ENCODE measurements at places on chromosomes 12 and 14. TPM values are rescaled to one million over a fixed set of nuclear protein-coding genes. Genes with fewer than 3 reads are reported as not detected.

DNA sequence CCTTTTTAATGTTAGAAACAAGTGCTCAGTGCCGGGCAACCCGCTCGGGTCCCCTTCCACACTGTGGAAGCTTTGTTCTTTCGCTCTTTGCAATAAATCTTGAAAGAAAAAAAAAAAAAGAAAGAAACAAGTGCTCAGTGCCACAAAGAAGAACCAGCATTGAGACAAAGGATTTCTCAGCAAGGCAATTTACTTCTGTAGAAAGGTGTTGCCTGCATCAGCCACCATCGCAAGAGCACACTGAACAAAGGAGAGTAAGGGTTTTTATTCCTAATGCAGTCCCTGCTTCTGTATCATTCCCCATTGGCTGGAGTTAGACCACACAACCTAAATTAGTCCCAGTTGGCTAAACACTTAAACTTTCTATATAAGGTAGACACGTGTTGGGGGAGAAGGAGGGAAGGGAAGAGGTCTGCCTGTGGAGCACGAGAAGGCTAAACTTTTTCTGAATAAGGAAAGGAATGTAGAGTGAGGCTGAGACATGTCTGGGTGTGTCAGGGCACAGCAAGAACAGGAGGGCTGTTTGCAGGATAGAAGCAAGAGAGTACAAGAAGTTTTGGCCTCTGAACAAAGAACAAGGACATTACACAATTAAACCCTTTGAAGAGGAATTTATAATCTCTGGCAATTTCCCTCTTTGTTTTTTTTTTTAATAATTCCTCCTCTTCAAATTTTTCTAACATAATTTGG lies 21.4 kb downstream of the KLRF2 start:
- no peak for DNase-seq

DNA sequence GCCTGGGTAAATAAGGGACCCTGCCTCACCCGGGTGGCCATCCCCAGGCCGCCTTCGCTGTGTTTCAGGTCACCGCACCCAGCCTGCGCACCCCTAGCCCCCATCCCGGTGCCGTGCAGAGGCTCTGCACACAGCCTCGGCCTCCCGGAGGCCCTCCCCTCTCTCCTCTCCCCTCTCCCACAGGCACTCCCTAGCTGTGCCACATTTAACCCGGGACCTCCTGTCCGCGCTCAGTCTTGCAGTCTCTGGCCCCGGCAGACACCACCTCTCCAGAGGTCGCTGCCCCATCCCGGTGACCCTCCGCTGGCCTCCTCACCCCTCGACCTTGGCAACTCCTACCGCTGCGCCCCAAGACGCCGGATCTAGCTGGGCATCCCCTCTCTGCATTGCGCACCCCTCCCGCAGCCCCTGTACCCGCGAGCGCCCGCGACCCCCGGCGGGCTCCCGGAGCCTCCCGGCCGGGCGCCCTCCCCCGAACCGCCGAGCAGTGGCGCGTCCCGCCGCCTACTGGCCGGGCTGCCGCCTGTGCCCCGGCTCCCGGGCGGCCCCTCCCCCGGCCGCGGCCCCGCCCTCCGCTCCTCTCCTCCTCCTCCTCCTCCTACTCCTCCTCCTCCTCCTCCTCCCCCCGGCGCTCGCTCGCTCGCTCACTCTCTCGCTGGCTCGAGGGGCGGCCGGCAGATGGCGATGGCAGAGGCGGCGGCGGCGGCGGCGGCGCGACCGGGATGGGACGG lies 120.7 kb downstream of the AACS start:
- no peak for DNase-seq

DNA sequence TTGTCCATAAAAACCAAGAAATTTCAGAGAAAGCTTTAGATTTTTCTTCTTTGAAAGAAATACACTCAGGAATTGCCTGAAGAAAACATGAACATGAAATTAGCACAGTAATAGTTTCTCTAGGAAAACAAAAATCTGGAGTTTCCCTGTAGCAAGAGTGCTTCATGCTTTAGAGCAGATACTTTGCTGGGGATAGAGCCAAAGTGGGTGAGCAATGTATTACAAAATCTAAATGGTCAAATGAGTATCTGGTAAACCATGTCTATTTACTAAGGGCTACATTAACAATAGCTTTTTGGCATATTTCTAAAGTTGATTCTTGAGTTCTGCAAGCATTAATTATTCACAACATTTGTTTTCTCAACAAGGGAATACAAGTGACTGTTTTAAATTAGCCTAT lies 26.2 kb downstream of the AVPR1A start:
- DNase-seq: no peak

GRCh38 chr14:38339696-38340095 lies 83.8 kb upstream of the CLEC14A start:
- DNase-seq: no peak

- DNase-seq: no peak
Measured at GRCh38 chr14:73403181-73403752, 55.1 kb downstream of the NUMB start.

- DNase-seq: no peak
Measured at GRCh38 chr14:89194376-89194775, 222.7 kb downstream of the FOXN3 start.

The SELPLG gene
- 2.2 TPM for total RNA-seq

DNA sequence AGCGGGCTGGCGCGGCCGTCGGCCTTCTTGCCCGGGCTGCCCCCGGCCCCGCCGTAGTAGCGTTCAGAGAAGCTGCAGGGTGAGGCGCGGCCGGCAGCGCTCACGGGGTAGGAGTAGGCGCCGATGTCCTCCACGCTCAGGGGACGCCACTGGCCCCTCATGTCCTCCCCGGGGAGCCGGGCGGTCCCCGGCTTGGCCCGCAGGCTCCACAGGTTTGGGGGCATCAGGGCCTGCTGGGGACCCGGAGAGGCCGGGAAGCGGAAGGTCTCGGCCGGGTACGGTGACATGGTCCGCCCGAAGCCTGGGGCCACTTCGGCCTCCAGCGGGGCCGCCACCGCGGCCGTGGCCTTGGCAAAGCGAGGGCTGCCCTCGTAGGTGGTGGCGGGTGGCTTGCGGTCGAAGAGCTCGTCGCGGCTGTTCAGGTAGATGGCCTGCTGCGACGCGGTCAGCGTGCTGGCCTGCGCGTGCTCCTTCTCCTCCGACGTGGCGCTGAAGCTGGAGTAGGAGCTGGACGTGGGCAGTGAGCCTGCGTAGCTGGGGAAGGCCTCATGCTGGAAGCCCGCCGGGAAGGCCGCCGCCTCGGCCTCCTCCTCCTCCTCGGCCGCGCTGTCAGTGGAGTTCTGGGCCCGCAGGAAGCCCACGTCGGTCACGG lies 48.7 kb downstream of the BEGAIN start:
- peak; percentile 16 for DNase-seq

The ACSM4 gene
- not detected for total RNA-seq

The HOXC5 gene
- total RNA-seq: not detected

- DNase-seq: peak; percentile 13
Measured at GRCh38 chr12:62191491-62192179, 68.6 kb upstream of the USP15 start.

GRCh38 chr12:103169-103981 lies 36.8 kb downstream of the IQSEC3 start:
- DNase-seq: no peak

GRCh38 chr14:94701861-94702370 lies 68.0 kb downstream of the GSC start:
- no peak for DNase-seq

GRCh38 chr12:89390802-89391673 lies 38.7 kb upstream of the DUSP6 start:
- no peak for DNase-seq

GRCh38 chr14:74579447-74580274 lies 32.4 kb downstream of the LTBP2 start:
- no peak for DNase-seq

DNA sequence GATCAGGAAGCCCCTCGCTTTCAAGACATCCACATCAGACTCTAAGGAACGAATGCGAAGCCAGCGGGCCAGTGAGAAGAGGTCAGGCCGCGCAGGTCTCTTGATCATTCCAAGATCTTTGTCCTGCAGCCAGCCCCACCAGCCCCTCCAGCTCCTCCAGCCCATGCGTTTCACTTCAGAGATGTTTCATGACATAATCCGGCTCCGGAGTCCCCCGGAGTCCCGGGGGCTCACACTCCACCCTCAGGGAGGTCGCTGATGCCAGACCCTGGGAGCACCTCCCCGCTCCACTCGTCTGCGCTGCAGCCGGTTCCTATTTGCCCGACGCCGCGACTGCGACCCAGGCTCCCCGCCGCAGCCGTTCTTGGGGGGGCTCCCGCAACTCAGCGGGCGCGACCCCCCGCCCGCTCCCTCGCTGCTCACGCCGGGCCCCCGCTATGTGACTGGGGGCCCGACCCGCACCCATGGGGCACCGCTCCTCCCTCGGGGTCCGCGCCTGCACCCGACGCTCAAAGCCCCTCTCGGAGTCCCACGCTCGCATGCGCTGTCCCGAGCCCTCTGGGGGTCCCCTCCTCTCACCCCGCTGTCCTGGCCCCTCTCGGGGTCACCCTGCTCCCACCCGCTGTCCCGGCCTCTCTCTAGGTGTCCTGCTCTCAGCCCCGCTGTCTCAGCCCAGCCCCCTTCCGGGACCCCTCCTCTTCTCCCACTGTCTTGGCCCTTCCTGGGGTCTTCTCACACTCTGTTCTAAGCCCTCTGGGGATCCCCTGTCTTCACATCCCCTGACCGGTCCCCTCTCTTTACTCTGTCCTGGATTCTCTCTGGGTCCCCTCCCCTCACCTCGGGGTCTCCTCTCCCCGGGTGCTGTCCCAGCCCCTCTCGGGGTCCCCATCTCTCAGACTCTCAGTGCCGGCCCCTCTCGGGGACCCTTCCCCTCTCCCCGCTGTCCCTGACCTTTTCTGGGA lies 1.1 kb downstream of the TAOK3 start:
- DNase-seq: peak; percentile 24

- DNase-seq: no peak
Measured at GRCh38 chr12:99278899-99279298, 368.7 kb upstream of the GARIN6 start.

DNA sequence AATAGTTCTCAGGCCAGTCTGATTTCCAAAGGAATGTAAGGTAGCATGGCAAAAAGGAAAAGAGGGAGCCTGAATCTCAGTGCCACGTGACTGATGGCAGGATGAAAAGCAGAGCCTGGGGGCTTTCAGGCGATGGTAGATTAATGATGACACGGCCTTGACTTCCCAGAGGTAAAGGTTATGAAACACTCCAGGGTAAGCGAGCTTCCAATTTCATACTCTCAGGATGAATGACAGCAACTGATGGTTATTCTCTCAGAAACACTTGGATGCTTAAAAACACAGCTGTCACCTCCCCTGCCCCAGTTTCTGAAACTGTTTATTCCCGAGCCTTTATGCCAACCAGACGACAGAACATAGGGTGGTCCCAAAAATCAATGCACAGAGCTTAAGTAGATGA lies 28.8 kb downstream of the GDF11 start:
- no peak for DNase-seq

GRCh38 chr12:20950248-20950647 lies 139.7 kb downstream of the SLCO1B3 start:
- no peak for DNase-seq

All from uterus (tissue), 4 donors.